T-helper 9 cell (primary cell): ENCODE measurements at places on chromosomes 5 and 9.

GRCh38 chr5:128276537-128277216 is 193.1 kb downstream of the SLC12A2 start:
- no peak for DNase-seq

- DNase-seq, result no peak
These were observed 53.2 kb downstream of the MEF2C start for GRCh38 chr5:88829775-88830174.

- DNase-seq, result no peak
These were observed 747 bp downstream of the TRPM3 start for GRCh38 chr9:71120501-71121247.

GRCh38 chr9:117733465-117733864 is 29.3 kb downstream of the TLR4 start:
- no peak for DNase-seq

DNA sequence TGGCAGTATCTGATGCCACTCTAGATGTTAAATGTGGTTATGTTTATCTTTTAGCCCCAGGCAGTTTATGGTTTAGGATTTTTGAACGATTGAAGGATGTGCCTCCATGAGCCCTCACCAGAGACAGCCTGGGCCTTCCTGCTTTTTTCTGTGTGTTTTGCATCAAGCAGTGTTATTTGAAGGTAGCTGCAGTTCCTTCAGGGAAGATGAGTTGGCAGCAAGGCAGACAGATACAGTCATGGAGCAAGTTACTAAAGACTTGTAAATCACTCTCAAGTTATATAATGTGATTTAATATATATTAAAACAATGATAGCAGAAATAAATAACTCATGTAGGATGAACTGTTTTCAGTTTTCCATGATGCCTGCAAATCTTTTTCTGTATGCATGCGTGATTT is 204.9 kb downstream of the CD180 start:
- no peak for DNase-seq

DNA sequence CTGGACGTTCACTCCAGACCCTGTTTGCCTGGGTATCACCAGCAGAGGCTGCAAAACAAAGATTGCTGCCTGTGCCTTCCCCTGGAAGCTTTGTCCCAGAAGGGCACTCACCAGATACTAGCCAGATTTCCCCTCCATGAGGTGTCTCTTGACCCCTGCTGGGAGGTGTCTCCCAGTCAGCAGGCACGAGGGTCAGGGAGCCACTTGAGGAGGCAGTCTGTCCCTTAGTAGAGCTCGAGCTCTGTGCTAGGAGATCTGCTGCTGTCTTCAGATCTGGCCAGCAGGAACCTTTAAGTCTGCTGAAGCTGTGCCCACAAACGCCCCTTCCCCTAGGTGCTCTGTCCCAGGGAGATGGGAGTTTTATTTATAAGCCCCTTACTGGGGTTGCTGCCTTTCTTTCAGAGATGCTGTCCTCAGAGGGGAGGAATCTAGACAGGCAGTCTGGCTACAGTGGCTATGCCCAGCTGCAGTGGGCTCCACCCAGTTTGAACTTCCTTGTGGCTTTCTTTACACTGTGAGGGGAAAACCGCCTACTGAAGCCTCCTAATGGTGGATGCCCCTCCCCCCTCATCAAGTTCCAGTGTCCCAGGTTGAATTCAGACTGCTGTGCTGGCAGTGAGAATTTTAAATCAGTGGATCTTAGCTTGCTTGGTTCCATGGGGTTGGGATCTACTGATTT is 253.9 kb downstream of the SPATA31D1 start:
- no peak for DNase-seq

DNA sequence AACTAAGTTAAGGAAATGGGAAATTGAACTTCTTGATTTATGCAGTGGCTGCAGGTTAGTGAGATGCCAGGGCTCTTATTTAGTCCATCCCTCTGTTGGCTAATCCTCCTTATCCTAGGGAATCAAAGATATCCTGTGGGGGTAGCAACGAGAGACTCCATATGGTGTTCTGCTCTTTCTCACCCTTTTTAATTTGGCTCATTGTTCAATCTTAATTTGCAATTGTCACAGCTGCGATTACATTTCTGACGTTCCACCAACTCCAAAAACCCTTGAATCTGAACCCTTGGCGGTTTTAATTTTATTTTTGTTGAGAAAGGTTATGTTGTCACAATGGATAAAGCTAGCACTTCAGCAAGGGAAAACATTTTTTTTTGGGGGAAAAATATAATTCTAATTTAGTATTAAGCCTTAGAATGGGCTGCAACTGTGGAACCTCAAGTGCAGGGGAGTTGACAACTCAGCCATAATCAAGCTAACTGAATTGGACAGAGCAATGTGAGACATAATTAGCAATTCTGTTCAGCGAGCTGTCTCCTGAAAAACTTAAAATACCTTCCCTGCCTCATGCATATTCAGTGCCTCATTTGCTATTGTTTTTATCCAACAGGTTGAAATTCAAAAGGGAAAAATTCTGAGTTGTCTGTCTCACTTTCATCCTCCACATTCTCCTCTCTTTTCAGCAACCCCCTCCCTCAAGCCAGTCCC is 91.3 kb downstream of the MAT2B start:
- no peak for DNase-seq
